AG10803 (cell line): ENCODE measurements at places on chromosomes 3 and 15.
A peak's percentile ranks its signal among the peaks of the same experiment; 100 is the strongest.

DNA sequence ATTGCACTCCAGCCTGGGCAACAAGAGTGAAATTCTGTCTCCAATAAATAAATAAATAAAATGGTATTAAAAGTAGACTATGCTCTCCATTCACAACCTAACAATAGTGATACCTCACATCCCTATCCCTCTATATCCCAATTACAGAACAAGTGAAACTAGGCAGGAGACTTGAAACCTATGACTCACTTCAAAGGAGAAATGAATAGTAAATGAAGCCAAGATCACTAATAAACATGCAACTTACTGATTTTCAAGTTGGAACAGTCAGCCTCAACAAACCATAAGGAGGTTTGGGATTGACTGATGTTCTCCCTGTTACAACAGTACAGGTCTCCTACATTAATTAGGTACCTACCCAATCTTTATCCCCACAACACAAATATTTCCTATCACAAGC is 103.4 kb downstream of the GSK3B start:
- DNase-seq, result peak; percentile 23

- no peak for DNase-seq
Observed at GRCh38 chr3:191959876-191960413, 499.0 kb downstream of the PYDC2 start.

GRCh38 chr3:25548836-25549235 is 115.9 kb downstream of the TOP2B start:
- no peak for DNase-seq

- no peak for DNase-seq
Observed at GRCh38 chr3:100963041-100963440, 30.2 kb downstream of the ABI3BP start.

DNA sequence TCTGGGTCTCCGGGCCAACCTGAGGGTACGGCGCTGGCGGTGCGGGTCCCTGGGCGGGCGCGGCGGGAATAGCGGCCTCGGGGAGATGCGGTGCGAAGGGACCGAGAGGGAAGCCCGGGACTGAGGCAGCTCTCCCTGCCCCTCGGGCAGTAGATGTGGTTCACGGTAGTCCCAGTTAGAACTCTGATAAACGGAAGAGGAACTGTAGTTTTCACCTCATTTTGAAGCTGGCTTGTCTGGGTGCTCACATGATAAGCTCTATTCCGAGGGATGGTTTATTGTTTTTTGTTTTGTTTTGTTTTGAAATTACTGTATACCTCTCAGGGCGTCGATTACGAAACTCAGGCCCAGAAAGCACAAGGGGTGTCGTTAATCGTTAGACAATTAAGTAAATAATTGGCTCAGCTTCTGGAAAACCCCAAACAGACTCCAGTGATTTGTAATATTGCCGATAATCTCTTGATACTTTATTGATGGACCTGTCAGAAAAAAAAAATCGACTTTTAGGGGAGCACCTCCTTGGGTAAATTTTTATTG is 413 bp downstream of the NUSAP1 start:
- no peak for DNase-seq

DNA sequence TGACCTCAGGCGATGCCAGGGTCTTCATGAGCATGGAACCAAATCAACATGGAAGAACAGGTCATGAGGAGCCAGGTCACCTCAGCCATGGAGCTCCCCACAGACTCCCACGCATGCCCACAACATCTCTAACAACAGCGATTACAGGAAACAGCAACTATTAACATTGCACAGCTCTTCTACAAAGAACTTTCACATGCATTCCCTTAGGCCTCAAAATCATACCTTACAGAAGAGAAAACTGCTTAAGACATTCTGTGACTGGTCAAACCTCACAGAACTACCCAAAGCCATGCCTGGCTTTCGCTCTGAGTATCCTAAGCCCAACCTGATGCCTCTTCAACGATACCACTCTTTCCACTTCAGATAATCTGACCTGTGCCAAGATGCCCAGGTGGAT is 117.8 kb downstream of the OXNAD1 start:
- DNase-seq, result no peak

DNA sequence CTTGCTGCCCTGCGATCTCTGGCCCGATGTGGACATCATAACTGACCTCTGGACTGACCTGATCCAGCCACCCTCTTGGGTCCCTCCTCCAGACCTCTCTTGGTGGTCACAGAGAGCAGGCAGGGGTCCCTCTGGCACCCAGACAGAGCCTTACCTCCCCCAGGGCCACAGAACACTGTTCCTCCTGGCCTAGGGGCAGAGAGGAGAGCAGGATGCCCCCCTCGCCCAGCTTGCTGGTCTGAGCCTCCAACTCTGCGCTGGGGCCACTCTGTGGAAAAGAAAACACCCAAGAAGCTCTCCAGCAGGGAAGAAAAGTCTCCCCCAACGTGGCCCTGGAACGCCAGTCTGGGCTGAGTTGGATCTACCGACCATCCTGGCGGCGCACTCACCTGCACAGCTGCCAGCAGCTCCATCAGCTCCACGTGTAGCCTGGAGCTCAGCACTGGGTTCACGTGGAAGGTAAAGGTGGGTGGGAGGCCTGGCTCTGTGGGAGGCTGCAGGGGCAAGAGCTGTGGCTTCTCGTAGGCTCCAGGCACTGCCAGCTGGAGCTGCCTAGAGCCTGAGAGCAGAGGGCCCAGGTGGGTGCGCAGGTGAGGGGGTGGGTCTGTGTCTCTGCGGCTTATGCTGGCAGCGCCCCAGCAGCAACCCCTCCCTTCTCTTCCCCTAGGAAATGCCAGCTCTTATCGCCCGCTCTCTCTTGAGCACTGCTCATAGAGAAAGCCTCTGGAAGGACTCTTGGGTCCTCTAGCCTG is 6.0 kb downstream of the PLA2G4F start:
- DNase-seq, result no peak

DNA sequence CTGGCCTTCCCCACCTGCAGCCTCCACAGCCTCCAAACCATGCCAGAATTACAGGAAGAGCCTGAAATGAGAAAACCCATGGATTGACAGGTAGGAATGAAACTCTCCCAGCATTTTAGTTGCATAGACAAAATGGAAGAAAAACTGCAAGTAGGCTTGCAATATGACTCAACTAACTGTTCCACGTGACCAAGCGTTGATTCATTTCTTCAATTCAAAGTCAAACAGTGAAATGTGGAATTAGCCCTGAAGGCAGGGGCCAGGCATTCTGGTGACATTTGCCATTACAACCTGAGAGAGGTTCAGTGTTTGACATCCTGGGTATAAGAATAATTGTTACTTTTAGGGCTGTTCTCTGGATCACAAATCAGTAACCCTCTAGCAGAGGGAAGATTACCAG is 676.5 kb upstream of the CFAP20DC start:
- DNase-seq, result no peak

GRCh38 chr3:13053893-13054292 is 19.3 kb downstream of the IQSEC1 start:
- DNase-seq, result no peak

- no peak for DNase-seq
Observed at GRCh38 chr3:19457449-19457848, 309.1 kb downstream of the KCNH8 start.

- DNase-seq, result no peak
Observed at GRCh38 chr15:75065851-75066509, 42.6 kb downstream of the PPCDC start.

DNA sequence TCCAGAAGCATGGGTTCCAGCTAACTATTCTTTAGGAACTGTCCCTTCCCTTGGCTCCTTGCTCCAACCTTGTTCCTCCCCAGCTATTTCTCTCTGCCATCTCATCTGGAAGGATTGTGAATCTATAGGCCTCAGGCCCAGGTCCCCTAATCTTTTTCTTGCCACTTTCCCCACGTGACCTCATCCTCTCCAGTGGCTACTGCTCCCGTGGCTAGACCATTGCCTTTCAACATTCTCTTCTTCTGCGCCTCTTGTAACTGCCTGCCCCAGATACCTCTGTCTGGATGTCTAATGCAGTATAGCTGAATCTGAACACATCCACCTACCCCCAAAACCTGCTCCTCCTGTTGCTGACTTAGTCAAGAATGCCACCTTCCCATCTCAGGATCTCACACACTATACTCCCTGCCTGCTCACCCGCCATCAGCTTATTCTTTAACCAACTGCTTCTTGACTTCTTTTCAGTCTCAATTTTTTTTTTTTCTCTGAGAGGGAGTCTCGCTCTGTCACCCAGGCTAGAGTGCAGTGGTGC is 5.2 kb downstream of the GPX1 start:
- no peak for DNase-seq

- DNase-seq, result no peak
Observed at GRCh38 chr3:52218937-52219650, 6.4 kb downstream of the TLR9 start.

DNA sequence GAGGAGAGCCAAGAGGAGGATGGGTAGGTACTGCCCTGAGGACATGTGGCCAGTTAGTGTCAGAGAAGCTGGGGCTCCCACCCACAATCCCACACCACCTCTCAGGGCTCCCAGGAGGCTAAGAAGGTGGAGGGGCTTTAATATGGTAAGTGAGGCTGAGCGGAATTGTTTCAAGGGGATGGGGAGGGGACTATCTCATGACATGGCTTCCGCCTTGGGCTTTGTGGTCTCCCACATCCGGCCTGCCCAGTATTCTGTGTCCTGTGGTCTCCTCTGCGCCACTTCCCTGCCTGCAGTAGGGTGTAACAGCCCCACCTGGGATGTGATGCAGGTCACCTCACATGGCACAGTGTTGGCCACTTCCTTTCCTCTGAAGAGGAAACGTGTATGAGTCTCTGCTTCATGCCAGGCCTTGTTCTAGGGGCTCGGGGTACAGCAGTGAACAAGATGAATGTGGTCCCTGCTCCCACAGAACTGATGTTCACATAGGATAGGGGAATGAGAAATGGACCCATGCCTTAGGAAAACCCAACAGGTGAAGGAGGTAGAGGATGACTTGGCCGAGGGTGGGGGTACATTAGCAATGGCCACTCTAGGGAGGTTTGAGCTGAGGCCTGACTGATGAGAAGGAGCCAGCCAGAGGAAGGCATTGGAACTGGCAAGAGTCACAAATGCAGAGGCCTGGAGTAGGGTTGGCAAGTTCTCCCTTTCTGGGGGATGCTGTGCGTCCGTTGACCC is 3.2 kb downstream of the NEIL1 start:
- no peak for DNase-seq

DNA sequence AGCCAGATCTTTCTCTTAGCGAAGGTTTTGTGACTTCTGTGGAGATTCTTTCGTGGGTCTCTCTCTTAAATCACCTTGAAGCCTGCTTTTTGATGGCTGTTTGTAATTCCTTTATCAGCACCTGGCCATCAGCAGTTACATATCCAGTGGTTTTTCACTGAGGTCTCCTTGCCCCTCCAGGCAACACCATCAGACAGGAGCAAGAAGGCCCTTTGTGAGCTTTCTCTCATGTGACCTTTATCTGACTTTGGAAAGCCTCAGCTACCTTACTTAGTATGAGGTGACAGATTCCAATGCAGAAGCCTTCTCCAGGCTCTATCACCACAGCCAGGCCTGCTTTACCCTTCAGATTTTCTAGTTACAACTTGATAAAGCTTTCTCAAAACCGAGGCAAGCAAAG is 30.0 kb upstream of the P3H2 start:
- no peak for DNase-seq

DNA sequence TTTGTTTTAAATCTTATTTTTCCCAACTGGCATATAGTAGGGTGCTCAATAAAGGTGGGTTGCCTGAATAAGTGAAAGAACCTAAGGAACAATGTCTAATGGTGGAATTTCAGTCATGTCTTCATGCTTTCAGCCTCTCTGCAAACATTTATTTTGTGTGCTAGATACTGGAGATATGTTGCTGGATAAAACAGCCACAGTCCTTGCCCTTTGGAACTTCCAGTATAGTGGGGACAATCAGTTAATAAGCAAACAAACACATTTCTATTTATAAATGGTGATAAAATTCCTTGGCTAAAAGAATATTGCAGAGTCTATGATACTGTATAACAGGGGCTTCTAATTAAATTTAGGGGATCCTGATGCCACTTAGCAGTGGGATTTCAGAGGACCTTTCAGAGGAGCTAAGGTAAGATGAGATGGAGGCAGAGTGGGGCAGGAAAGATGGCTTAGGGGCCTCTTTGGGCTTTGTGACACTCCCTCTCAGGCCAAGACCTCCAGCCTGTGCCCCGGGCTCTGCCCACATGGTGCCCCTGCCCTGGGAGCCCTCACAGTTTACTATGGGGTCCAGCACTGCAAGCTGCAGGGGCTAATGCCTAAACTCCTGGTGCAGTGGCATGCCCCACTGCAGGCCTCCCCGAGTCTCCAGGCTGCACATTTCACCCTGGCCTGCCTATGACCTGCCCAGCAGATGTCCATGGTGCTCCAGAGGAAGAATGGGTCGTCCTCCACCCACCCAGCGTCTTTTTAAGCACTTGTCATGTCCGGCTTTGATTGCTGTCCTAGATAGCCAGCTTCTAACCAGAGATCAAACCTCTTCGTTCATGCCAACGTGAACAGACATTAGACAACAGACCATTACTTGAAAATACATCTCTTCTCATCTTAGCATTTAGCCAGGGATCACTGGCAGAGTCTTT is 61.6 kb upstream of the PRR23C start:
- no peak for DNase-seq

DNA sequence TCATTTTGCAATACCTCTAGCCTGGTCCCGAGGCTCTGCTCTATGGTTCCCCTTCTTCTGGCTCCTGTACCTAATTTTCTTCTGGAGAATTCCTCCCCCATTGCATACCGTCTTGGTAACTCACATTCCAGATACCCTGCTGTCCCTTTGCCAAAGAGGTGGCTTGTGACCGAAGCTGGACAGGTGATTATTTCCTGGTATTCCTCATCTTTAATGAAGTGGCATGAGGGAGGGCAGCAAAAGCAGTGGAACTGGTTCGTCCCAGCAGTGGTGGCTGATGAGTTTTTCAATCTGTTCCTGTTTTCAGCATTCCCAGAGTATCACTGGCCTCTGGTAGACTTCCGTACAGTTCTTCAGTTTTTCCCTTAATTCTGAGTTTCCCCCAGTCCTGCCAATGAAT is 186.2 kb upstream of the CADPS start:
- no peak for DNase-seq

DNA sequence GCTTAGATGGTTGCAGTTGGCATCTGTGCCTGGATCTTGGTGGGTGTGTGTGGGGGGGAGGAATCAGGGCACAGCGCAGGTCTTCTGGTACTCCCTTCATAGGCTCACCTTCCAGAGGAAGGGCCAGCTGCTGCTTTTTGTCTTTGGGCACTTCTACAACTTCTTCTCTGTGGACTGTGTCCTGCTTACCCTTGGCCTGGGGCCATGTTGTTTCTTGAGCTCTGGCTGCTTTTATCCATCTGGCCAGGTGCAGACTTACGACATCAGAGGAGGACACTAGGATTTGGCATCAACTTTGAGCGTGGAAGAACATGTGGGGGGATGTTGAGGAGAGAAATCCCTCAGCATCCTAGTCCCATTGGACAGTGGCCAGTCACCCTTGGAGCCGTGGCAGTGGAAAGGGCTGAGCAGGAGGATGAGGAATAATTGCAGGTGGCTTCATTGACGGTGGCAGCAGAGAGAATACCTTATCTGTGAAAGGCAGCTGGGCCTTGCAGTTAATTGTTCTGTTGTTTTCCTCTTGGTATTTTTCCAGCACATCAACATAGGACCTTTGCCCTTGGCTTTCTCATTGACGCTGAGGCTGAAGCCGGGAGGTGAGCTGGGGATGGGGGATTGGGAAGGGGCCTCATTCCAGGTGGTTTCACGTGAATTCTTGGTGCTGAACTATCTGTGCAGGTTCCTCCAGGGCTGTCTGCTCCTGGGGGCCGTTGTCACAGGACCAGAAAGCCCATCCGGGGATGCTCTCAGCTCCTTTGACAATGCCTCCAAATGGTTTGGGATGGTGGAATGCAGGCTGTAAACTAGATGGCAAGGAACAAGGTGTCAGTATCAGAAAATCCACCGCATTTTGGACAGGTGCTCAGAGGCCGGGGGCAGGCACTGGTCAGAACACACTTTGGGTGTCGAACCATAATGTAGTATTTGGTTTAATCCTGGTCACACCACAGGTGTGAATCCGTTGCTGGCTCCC is 9.7 kb downstream of the EPHB1 start:
- no peak for DNase-seq

- DNase-seq, result peak; percentile 76
Observed at GRCh38 chr3:156150434-156151066, 30.2 kb downstream of the KCNAB1 start.
